ENCODE measurements at places on chromosomes 7 and 10.

GRCh38 chr10:132300582-132300981, 7.2 kb downstream of the STK32C start:
- DNase-seq = no peak

DNA sequence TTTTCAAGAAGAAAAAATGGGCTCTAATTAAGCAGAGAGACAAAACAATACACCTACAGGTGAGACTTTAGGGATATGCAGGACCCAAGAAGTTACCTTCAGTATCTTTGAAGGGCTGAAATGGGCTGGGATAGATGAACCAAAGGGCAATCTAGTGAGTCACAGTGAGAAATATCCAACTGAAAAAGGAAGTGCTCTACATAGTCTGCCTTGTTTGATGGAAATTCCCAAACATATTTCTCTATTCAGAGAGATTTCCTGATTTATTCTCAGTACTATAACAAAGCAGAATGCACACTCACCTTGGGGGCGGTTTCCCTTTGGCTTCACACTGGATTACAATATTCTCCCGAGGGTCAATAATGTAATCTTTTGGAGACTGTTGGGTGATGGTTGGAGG, 104.1 kb upstream of the LAMB4 start:
- no peak for DNase-seq

DNA sequence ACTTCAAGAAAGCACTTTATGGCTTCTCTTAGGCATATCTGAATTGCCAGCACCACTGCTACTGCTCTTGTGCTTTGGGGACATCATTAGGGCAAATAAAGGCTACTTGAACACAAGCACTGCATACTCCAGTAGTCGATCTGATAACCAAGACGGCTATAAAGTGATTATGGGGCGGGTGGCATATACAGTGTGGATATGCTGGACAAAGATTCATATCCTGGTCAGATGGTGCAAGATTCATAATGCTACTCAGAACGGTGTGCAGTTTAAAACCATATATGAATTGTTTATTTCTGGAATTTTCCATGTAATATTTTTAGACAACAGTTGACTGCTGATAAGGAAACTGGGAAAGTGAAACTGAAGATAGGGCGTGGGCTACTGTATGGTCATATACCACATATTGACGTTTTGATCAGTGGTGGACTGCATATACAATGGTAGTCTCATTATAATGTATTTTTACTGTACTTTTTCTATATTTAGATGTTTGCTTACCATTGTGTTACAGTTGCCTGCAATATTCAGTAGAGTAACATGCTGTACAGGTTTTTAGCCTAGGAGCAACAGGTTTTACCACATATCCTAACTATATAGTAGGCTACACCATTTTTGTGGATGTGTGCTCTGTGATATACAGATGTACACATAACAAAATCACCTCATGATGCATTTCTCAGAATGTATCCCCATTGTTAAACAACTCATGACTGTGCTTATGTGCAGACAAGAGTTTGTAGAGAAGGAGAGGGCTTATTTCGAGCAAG, 15.2 kb downstream of the ANLN start:
- DNase-seq = no peak

DNA sequence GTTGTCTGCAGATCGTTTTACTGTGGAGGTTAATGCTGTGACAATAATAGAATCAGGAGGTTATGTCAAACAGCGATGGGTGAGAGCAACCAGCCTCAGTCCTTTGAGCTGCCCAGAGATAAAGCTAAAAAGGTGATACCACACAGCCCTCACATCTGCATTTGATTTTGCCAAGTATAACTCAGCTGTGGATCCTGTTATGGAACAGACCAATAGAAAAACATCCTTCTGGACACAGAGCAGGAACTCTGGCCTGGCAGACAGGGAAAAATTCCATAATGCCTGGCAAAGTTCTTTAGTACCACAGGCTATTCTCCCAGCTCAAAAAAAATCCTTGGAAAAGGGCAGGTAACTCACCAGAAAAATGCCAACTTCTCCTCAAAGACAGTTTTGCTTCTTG, 87.1 kb upstream of the PDLIM1 start:
- DNase-seq = no peak

GRCh38 chr7:25028370-25029021, 48.5 kb upstream of the OSBPL3 start:
- DNase-seq = no peak

GRCh38 chr10:92702301-92702916, 12.7 kb downstream of the HHEX start:
- no peak for DNase-seq

- DNase-seq = no peak
Observed at GRCh38 chr10:20892011-20892585, 5.0 kb downstream of the NEBL start.

DNA sequence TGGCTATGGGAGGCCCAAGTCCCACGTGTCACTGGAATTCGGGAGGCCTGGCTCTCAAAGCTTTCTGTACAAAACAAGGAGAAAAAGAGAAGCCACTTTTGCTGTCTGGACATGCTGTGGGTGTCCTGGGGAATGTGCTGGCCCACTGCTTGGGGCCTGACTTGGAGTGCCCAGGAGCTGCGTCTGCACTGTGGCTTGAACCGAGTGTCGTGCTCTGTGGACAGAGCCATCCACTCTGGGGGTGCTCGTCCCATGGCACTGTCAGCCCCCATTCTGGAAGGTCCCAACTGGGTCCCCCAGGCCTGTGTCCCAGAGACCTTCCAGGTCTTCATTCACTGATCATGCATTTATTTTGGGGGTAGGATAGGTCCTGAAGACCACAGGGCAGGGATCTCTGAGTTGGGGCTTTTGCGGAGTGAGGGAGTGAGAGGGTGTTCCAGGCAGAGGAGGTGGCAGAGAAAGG, 138.0 kb downstream of the LHPP start:
- no peak for DNase-seq

DNA sequence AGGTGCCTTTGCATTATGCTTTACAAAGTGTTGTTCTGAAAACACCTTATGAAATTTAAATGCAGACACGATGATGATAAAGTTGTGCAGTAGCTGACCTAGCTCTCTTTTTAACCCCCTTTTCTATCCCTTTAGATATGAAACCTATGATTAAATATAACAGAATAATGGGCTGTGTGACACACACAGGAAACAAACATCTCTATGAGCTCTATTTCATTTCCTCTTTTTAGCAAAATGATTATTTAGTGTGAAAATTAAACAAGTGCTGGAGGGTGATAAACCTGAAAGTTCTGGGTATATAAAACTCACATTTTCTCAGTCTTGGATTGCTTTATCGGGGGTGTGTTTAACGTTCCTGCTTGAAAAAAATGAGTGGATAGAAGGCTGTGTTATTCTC, 1310.5 kb upstream of the CELF2 start:
- no peak for DNase-seq

DNA sequence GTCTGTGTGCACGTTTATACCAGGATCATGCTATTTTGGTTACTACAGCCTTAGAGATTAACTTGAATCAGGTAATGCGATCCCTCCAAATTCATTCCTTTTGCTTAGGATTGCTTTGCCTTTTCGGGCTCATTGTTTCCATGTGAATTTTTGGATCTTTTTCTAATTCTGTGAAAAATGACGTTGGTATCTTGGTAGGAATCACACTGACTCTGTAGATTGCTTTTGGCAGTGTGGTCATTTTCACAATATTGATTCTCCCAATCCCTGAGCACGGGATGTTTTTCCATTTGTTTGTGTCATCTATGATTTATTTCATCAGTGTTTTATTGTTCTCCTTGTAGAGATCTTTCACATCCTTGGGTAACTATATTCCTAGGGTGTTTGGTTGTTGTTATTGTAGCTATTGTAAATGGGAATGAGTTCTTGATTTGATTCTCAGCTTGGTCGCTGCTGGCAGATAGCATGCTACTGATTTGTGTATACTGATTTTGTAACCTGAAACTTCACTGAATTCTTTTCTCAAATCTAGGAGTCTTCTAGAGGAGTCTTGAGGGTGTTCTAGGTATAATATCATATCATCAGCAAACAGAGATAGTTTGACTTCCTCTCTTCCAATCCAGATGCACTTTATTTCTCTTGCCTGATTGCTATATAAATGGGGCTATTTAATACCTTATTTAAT, 18.2 kb downstream of the SNX8 start:
- DNase-seq = no peak

GRCh38 chr10:16441173-16441840, 4.5 kb downstream of the PTER start:
- no peak for DNase-seq

DNA sequence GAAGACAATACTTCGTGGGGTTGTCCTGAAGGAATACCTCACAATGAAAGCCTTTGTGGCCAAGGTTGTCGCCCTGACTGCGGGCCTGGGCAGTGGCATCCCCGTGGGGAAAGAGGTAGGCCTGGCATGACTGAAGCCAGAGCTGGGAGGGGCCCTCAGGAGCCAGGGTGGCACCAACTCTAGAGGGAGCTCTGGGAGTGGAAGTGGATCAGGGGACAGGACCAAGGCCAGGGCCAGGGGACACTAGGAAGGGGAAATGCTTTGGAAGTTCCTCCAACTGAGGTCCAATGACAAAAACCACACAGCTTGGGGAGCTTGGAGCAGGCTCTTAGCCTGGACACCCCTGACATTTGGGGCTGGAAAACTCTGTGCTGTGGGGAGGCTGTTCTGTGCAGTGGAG, 5.8 kb downstream of the CLCN1 start:
- no peak for DNase-seq
